ENCODE measurements at places on chromosomes 11 and 22. TPM values are rescaled to one million over a fixed set of nuclear protein-coding genes. Genes with fewer than 3 reads are reported as not detected.

DNA sequence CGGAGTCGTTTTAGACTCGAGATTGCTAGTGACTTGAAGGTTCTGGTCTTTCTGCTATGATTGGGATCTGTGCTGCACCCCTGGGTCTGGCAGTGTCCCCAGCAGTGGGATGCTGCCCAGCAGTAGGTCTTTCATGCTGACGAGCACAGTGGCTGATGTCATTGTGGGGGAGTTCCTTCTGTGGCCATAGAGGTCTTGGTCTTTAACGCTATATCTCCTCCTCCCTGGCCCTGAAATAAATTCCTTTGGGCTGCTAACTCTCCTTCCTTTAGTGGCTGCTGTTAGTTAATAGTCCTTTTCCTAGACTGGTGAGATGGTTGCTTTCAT is 136.3 kb downstream of the TEAD1 start:
- H3K27ac ChIP-seq = no peak overlapping the region
- H3K27me3 ChIP-seq = peaks cover 22% of the 10 kb centered on the region
- H3K36me3 ChIP-seq = no peaks in the 10 kb centered on the region
- DNase-seq = no peak
- H3K4me1 ChIP-seq = peaks cover 24% of the 10 kb centered on the region

DNA sequence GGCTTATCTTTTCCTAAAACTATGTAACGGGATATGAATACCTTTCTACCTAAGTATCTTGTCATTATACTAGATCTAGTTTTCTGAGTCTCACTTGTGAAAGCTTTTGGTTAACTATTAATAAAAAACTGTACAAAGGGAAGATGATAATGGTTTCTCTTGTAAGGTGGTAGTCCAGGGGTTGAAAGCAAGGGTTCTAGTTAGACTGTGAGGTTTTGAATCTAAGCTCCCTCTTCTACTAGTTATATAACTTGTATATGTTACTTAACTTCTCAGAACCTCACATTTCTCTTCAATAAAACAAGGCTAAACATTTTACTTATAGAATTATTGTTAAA is 54.3 kb downstream of the ARHGEF12 start:
- H3K27me3 ChIP-seq = peaks cover 19% of the 10 kb centered on the region
- H3K4me3 ChIP-seq = no peak overlapping the region
- no peak for DNase-seq
- H3K36me3 ChIP-seq = no peaks in the 10 kb centered on the region
- H3K27ac ChIP-seq = no peak overlapping the region
- no peaks in the 10 kb centered on the region for H3K4me1 ChIP-seq

GRCh38 chr11:63554877-63555223 is 8.3 kb downstream of the PLAAT2 start:
- H3K36me3 ChIP-seq = peaks cover 17% of the 10 kb centered on the region
- peaks cover 56% of the 10 kb centered on the region for H3K4me1 ChIP-seq
- no peak overlapping the region for H3K4me3 ChIP-seq

DNA sequence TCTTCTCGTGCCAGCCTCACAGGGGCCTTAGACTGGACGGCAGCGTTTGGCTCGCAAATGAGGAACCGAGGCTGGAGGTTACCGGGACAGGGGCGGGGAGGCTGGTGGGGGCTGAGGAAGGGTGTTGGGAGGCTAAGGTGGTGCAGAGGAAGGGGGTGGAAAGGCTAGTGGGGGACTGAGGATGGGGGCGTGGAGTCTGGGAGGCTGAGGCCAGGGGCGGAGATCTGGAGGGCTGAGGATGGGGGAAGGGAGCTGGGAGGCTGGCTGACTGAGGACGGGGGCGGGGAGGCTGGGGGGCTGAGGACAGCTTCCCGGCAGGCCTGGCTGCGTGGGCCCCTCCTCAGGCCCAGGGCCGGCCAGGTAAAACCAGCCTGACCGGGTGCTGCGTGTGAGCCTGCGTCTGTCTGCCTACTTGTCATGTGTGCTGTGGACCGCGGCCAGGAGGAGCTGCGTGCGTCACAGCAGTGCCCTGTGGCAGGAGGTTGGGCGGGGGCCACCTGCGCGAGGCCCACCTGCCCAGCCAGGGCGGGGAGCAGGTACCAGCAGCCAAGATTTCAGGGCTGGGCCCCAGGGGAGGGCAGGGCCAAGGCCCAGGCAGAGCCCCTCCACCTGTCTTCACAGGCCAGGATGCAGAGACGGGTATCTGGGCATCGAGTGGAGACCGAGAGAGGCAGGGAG is 9.4 kb upstream of the PIM3 start:
- DNase-seq = no peak
- H3K27me3 ChIP-seq = no peaks in the 10 kb centered on the region
- H3K36me3 ChIP-seq = no peaks in the 10 kb centered on the region
- no peak overlapping the region for H3K27ac ChIP-seq
- H3K4me1 ChIP-seq = peaks cover 3% of the 10 kb centered on the region
- H3K4me3 ChIP-seq = no peak overlapping the region

DNA sequence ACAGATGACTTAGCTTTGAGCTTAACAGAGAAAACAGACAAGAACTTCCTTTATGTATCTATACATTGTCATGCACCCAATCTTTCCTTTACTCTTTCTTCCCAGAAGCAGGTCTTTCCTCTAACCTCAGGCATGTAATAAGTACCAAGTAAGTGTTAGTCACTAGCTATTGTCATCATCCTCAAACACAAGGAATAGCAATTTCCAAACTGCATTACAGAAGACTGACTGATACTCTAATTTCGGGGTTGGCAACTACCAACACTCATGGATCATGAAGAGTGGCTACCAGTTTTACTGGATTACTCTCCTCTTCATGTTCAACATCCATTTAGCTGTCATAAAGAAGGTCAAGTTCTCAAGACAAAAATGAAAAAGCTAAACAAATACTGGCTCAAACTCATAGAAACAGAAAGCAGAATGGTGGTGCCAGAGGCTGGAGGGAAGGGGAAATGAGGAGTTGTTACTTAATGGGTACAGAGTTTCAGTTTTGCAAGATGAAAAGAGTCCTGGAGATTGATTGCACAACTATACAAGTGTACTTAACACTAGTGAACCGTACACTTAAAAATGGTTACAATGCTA is 111.6 kb downstream of the SIK3 start:
- H3K4me1 ChIP-seq = peaks cover 51% of the 10 kb centered on the region
- no peaks in the 10 kb centered on the region for H3K36me3 ChIP-seq
- H3K4me3 ChIP-seq = peak overlapping the region; percentile 13
- no peaks in the 10 kb centered on the region for H3K27me3 ChIP-seq
- no peak for DNase-seq
- peak overlapping the region; percentile 27 for H3K27ac ChIP-seq

Gene OR52I1
- total RNA-seq = not detected

Gene CD248
- 80.8 TPM for total RNA-seq

Data from activated CD8-positive, alpha-beta T cell treated with anti-CD3 and anti-CD28 coated beads, Interleukin-2, amount 10 ng/mL, durations not matched to agents 7 days and 5 days (primary cell).